COLO829 (cell line): ENCODE measurements at places on chromosomes 7 and 10.

DNA sequence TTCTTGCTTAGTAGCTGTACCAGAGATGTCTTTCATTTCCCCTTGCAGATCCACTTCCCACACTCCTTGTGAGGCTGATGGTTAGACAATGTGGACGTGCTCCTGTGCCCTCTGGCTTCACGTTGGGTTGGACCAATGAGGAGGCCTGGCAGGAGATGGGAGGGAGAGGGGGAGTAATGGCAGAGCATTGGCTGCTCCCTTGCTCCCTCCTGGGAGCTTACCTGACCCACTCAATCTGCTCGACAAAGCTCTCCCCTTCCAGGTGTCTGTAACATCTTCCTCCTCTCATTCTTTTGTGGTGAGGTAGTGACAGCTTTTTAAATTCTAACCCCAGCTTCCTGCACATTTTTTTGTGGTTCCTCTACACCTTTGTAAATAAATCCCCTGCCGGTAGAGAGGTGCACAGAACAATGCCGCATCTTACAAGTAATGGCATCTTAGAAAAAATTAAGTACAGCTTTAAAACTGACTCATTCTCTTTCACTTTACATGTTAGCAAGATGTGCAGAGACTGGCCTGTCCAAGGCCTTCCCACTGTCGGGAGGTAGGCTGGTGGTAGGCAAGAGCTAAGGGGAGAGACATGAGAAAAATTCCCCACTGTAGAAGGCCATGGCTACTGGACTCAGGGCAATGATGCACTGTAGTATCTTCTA lies 134.3 kb downstream of the HTR7 start:
- DNase-seq: no peak

- DNase-seq: no peak
Observed at GRCh38 chr7:69674701-69675182, 76.5 kb downstream of the AUTS2 start.

GRCh38 chr10:107718864-107719263 lies 554.4 kb upstream of the SORCS1 start:
- peak; percentile 7 for DNase-seq

- no peak for DNase-seq
Observed at GRCh38 chr7:119572541-119572940, 700.4 kb upstream of the KCND2 start.

DNA sequence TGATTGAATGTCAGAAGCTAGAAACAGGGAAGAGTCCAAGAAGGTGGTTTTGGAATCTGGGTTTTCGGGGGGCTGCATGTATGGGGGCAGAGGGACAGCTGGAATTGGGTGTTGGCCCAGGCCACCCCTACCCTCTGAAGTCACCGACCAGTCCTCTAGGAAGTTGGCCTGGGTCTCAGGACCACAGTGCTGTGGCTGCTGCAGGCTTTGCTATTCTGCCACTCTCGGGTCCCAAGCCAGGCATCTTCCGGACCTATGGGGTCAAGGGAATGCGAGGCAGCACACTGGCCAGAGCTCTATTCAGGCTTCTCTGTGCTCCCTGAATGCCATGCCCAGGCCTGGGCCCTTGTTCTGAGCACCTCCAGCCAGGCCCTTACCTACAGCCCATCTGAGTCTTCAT lies 13.2 kb downstream of the FGF8 start:
- no peak for DNase-seq

- DNase-seq: peak; percentile 54
Observed at GRCh38 chr7:43906331-43907010, at the start of gene URGCP. Gene URGCP (minus strand): TSS chr7:43906596. CDS start chr7:43906575, 21 bp downstream.

GRCh38 chr7:141840708-141841107 lies 577 bp downstream of the PRSS37 start:
- DNase-seq: no peak

DNA sequence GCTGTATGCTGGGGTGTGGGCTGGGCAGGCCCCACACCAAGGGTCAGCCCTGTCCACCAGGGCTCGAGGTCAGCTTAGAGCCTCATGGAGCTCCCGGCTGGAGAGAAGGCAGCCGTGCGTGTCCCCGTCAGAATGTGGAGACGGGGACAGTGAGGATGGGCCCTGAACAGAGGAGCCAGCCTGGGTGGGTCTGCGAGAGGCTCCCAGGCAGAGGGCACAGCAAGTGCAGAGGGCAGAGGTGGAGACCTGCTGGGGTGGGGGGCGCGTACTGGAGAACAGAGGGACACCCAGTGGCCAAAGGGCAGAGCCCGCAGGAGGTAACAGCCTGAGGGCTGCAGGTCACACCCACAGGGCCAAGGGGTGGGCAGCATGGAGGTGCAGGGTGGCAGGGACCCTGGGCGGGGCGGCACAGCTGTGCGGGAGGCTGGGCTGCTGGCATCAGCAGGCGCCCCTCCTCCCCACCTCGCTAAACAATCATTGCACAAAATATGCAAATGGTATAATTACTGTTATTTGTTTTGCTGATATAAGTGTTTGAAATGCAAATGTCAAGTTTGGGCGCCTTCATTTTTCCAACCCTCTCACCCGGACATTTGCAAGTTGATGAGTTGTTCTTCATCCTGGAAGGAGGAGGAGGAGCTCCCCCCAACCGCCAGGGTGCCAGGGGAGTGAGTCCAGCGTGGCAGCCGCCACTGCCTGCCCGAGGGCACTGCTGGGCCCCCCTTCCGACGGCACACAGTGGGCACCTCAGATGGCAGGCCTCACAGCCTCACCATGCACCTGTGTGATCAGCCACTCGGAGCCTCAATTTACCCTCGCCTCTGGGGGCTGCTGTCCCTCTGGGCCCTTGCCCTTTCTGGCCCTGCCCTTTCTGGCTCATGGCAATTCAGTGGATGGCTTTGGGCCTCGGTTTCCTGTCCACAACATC lies 35.0 kb downstream of the ELFN1 start:
- no peak for DNase-seq

DNA sequence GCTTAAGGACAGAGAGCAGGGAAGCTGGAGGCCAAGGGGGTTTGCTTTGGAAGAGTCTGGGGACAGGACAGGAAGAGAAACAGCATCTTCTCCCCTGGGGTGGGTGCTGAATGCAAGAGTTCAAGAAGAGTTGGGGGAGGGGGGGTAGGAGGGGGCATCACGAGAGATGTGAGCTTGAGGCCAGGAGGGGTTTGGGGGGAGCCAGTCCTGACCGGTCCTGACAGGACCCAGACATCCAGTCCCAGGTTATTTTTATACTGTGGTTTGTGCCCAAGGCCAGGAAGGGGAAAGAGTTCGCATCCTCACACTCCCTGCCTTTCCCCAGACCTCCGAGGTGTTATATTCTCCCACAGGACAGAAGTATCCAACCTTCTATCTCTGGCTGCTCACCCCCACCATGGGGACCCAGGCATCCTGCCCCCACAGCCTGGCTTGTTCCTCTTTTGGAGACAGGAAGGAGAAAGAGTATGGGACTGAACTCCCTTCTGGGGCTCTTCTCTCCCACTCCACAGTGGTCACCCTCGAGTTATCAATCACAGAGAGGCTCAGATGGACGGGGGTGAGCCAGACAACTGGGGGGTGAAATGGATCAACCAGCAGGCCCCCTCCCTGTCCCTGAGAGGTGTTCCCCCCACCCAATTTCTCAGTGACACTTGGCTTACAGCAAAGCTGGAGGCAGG lies 2.8 kb downstream of the TSC22D4 start:
- DNase-seq: no peak

- no peak for DNase-seq
Observed at GRCh38 chr7:127375631-127376030, 16.9 kb downstream of the ZNF800 start.

DNA sequence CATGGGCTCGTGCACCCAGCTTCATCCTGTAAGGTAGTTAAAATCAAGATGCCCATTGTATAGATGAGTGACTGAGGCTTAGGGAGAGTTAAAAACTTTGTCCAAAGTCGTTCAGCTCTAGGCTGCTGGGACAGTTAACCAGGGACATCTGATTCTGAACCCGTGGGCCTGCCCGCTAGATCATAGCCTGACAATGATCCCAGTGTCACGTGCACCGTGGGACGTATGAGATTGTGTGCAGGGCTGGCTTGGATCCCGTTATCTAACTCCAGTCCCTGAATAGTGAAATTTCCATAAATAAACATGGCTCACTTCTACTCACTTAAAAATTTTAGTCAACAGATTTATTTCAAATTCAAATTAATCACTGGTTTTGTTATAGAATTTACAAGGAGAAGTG lies 24.9 kb downstream of the C10orf120 start:
- DNase-seq: no peak

DNA sequence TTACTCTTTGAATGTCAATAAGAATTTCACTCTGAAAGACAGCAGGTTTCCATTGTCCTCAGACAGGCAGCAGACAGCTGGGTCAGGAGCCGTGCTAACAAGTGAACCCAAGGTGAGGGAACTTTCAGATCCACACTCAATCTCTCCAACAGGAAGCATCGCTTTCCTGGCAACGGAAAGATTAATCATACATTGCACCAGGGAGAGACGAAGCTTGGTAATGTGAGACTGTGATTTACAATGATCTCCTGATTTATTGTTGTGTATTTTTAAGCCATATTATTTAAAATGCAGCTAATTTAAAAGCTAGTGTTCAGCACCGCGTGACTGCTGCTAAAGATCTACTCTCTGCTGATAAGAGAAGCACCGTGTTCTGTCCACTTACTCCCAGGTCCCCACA lies 17.5 kb upstream of the NOM1 start:
- no peak for DNase-seq

DNA sequence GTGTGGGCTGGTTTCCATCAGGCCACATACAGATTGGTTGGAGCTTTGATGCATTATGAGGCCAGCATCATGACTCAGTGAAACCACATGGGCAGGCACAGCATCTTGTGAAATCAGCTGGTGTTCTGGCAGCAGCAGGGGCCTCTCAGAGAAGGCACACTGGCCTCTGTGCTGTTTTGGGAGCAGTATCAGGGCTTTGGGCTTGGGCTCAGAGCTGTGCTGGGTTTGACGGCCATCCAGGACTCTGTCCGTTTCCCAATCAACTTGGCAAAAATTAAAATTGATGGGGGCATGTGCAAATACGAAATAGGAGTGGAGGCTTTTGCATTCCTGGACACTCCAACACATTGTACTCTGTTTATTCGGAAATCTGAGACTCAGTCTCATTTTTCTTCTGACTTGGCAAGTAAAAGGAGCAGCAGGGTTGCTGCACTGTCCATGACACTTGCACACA lies 190.9 kb downstream of the BMPER start:
- DNase-seq: no peak

GRCh38 chr10:33386926-33387325 lies 52.5 kb upstream of the NRP1 start:
- DNase-seq: no peak

DNA sequence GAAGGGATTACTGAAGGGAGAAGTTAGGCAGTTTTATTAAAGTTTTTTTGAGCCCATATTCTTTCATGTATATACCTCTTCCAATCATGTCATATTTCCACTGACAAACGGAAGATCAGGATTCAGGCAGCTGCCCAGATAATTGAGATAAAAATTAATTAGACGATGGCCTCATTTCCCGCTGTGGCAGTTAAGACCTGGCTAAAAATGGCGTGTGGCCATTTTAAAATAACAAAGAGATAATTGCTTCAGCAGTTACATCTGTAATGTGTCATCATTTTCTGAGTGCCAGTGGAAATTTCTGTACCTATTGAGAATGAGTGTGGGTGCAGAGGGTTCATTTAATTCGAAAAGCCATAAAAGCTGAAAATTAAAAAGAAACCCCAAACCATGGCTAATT lies 215.1 kb downstream of the STK31 start:
- no peak for DNase-seq

DNA sequence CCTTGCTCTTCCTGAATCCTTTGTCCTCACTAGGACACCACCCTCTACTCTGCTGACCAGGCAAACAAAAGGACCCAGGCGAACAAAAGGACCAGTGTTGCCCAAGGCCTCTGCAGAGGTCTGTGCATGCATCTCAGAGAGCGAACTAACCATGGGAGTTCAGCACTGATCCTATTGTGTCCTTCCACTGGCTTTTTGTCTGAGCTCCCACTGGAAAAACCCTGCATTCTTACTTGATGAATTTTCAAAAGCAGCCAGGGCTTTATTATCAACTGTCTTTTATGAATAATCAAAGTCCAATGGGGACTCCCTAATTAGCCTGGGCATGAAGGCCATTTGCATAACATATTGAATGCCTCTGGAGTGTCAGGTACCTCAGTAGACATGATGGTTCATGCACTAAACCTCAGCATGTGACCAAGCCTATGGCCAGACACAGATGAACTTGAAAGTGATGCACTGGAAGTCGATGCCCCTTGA lies 140.6 kb downstream of the KCNMA1 start:
- DNase-seq: no peak

DNA sequence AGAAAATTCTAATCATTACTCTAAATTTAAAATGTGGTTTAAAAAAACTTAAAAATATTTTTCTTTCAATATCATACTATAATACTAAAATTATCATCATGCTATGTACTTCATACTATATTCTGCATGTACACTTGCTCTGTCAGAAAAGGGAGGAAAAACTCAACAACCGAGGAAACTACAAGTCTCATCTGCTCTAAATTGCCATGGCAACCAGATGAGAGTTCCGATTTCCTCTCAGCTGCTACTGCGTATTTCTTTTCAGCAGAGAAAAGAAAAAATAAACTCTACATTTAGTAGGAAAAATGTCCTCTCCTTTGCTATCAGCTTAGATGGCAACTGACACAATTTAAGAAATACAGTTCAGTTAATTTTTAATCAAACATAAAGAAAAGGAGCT lies 178.9 kb downstream of the SRPK2 start:
- no peak for DNase-seq

GRCh38 chr7:31778296-31778695 lies 91.3 kb downstream of the PPP1R17 start:
- DNase-seq: no peak

GRCh38 chr7:30937416-30937815 lies 25.8 kb downstream of the AQP1 start:
- peak; percentile 46 for DNase-seq

DNA sequence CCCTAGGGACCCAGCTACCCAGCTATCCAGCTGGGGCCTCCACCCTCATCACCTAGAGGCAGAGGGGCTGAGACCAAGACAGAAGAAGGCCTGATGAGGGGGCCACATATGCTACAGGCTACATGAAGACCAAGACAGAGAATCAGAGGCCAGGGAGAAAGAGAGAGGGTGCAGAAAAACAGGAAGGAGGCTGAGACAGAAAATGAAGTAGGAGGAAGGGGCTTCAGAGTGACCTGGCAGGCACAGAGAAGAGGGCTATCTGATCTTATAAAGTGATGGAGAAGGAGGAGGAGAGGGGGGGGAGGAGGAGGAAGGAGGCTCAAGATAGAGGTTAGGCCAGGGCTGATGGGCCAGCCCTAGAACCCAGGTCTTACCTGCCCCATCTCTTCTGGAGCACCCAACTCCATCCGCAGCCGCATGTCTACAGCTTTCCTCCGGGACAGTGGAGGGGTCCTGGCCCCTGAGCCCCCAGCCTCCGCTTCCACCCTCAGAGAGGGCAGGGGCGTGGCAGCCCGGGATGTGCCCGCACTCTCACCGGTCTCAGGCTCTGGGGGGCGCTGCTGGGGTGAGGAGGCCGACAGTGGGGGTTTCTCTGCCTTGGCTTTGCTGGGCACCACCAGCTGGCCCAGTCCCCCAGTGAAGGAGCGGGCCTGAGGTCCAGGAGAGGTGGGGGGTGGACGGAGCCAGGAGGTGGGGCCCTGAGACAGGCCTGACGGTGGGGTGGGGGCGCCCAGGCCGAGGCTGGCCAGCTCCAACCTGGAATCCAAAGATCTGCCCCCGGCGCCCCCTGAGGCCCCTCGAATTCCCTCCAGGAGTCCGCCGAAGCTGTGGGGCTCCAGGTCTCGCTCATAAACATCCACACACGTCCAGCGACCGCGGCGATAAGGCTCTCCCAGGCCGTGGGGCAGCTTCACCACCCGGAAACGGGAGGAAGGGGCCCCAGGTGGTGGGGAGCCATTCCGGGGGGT lies 1.8 kb downstream of the TSC22D4 start:
- DNase-seq: no peak

GRCh38 chr7:120442838-120443237 lies 169.9 kb downstream of the KCND2 start:
- no peak for DNase-seq
